ENCODE measurements at places on chromosomes 2 and 18.

- DNase-seq: no peak
Measured at GRCh38 chr2:207423886-207424285, 105.9 kb upstream of the CREB1 start.

DNA sequence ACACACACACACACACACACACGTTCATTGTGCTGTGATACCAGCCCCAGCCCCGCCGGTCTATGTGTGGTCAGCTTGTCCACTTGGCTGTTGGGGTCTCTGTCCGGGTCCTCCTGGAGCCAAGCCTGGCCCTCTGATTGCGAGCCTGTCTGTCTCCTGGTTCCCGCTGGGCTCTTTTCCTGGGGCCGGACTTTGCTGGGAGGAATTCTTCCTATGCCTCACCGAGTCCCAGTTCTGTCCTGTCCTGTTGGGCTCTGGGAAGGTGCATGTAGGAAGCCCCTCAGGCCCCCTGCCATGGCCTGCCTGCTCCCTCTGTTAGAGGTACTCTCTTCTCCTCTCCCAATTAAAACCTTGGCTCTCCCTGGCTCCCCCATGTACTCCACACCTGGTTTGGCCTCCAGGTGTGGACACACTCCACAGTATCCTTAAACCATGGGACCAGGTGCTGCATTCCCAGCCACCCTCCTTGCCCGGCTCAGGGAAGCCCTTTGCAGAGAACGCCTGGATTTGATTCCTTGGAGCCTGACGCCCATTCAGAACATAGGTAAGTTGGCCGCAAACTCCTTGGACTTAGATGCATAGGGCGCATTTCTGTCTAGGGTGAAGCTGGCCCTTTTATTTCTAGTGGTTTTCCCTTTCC lies 42.3 kb downstream of the CABLES1 start:
- DNase-seq: no peak

GRCh38 chr18:64919971-64920570 lies 771.2 kb upstream of the LINC00305 start:
- no peak for DNase-seq

DNA sequence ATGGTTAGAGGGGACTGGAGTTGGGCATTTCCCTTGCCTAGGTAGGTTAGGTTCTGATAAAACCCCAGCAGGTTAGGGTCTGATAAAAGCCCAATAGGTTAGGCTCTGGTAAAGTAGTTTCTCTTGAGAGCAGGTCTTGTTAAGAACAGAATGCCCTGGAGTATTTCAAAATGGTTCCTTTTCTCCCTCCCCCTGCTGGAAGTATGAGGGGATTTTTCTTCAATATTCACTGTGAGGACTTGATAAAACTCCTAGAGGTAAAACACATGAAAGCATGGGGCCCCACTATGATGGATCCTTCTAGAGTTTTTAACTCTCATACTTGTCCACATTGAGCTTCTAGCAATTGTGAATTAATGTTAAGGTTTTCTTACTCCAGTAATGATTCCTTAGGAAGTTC lies 27.6 kb downstream of the ANKAR start:
- no peak for DNase-seq

DNA sequence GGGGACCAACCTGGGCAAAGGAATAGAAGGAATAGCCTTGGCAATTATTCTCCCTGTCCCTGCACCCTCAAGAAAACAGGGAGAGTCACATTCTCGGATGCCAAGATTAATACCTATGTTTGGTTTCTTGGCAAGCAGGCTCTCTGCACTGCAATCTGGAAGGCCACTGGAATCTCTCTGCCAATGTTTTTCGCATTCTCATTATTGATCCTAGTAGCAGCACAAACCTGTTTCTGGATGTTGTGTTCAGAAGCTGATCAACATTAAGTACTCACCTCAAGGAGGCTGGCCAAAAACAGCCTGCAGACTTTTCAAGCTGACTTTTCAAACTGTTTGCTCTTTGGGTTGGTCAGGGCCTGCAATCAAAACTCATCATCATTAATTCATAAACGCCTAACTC lies 62.2 kb downstream of the CLHC1 start:
- no peak for DNase-seq

DNA sequence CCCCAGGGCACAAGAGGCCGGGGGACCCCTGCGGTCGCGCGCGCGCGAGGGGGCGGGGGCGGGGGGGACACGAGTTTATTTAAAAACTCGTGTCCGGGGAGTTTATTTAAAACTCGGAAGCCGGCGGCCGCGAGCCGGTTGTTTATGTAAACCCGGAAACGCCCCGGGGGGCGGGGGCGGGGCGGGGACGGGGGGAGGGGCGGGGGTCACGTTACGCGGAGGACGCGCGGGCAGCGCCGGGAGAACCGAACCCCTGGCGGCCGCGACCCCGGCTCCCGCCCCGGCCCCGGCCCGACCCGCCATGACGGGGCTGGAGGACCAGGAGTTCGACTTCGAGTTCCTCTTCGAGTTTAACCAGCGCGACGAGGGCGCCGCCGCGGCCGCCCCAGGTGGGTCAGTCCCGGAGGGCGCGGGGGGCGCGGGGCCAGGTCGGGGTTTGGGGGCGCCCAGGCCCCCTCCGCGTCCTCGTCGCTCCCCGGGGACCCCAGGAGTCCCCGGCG lies 4.4 kb downstream of the NFATC1 start:
- DNase-seq: no peak

DNA sequence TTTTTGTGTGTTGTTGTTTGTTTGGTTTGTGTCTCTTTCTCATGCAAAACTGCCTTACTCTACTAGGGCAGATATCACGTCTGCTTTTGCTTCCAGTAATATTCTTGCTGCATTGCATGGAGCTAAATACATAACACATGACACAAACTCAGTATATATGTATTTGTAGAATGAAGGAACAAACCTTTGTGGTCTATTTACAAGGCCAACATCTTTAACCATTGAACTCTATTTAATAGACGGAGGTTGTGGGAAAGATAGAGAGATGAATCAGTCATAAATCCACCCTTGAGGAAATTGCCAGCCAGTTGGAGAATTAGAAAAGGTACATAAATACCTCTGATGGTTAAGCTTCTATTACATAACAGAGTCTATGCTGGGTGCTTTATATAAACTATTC lies 26.0 kb upstream of the IL1RL1 start:
- DNase-seq: no peak

DNA sequence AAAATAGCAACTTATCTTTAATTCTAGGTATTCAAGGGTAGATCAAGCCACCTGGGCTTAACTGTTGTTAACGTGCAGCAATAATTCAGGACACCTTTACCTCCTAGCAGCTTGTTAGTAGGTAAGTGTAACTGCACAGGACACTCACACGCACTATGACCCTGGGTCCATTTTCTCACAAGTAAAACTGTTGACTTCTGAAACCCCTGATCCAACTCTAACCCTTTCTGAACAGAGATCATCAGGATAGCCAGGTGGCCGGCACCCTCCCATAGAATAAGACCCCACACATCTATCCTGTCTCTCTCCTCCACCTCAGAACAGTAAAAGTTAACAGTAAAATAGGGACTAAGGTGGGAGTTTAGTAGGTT lies 610 bp downstream of the SPC25 start:
- DNase-seq: no peak

DNA sequence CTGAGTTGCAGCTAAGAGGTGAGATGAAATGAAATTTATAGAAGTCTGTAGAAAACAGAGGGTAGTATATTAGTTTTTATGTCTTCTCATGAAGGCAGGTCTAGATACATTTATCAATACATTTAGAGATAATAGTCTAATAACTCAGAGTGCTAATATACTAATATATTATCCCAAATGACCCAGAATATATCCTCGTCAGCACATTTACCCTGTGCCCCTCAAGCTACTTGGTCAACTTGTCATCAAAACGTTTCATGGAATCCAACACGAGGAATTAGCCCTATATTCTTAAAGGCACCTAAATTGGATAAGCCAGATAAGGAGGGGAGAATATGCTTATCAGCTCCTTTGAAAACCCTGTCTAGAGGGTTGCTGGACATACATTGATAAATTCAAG lies 415.1 kb upstream of the LRRTM1 start:
- no peak for DNase-seq

- no peak for DNase-seq
Measured at GRCh38 chr2:1739961-1740715, 4.2 kb downstream of the PXDN start.

DNA sequence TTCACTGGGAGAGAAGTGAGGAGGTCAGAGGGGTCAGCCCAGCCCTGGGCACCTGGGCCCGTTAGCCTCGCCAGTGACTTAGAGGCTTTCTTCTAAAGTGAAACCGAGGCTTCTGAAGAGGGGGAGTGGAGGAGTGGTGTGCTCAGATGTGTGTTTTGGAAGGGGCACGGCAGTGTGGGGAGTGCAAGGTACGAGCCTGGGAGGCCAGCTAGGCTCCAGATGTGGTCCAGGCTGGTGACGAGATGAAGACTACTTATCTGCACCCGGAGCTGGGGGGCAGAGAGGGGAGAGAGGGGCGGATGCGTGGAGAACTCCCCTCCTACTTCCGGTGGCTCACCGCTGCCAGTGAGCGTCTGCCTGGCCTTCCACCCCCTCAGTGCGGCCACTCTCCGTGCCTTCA lies 371.3 kb upstream of the HS6ST1 start:
- no peak for DNase-seq

DNA sequence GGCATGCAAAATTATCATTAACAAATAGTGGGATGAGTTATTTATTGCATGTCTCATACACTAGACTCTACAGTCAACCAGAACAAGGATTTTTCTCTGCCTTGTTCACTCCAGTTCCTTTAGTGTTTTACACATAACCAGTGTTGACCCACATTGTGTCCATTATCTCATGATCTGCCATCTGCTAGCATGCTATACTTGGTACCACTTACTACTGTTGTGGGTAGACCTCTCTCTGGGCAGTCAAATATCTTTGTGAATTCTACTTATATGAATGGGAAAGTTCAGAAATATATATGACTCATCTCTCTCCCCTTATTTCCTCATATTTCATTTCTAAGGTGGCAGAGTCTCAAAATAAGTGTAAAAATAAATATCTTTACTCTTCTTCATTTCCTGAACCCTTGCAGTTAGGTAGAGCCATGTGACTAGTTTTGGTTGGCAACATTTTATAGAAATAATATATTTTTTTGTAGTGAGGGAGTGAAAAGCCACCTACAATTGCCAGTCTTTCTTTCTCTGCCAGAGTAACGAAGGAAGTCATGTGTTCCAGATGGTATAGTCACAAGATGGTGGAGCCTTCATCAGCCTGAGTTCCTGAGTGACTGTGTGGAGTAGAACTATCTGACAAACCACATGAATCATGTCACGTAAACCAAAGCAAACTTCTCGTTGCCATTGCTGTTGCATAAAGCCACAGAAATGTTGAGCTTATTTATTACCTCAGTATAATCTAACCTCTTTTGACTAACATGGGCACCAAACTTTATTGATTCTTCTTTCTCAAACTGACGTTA lies 704.0 kb downstream of the RNF144A start:
- no peak for DNase-seq

GRCh38 chr2:49123600-49123999 lies 30.7 kb downstream of the FSHR start:
- no peak for DNase-seq

- no peak for DNase-seq
Measured at GRCh38 chr18:61657066-61657732, 235.6 kb downstream of the RNF152 start.

DNA sequence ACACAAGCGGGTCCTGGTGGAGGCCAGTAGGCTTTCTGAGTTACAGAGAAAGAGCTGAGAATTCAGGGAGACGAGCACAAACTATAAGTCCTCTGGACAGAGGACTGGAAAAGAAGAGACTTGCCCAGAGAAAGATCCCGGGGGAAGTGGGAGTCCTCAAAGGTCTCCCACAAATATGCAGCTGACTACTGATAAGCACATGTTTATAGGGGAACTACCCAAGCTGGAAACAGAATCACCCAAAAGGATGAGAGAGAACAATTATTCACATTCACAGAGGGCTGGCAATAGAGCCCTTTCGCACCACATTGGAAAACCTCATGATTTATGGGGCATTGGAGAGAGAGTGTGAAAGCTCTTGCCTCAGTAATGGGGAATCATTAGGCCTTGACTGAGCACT lies 337.6 kb downstream of the IRS1 start:
- no peak for DNase-seq

DNA sequence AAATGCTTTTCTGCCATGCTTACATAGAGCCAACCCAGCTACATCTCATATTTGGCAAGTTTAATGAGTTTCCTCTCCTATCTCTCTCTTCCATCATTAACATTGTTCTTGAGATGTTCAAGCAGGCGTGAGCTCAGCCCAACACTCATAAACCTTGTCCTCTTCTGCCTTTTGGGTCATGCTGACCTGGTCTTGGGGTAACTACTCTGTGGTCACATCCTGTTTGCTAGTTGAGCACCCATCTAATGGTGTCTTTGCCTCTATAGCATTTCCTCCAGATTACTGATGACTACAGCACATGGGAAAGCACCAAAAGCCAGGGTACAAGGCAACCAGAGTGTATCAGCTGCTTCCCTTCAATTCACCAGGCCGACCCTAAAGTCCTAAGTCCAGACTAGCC lies 366.9 kb upstream of the HNRNPA3 start:
- DNase-seq: no peak

GRCh38 chr18:9861157-9861556 lies 24.6 kb upstream of the TXNDC2 start:
- no peak for DNase-seq

DNA sequence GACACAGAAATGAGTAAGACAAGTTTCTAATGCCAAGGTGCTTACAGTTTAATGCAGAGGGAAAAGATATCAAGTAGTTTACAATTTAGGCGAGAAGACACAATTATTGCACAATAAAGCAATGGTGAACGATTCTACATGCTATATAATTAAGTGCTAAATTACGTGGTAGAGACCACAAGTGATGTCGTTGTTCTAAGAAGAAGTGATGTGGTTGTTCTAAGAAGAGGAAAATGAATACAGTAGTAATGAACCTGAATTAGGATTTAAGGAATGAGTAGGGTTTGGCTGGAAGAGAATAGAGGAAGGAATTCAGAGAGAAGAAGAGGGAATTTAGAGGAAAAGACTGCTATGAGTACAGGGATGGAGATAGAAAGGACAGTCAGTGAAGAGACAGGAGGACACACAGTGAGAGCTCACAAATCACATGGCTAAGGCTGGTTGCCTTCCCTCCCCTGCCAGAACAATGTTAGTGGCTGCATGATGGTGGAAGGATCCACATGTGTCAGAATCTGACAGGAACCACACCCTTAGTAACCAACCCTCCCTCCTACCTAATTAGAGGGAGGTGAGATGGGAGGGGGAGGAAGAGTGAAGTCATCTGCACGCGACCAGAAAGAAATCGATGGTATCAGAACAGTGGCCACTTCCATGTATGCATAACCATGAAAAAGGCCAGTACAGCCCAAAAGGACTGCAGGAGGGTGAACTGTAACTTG lies 44.7 kb downstream of the M1AP start:
- no peak for DNase-seq

DNA sequence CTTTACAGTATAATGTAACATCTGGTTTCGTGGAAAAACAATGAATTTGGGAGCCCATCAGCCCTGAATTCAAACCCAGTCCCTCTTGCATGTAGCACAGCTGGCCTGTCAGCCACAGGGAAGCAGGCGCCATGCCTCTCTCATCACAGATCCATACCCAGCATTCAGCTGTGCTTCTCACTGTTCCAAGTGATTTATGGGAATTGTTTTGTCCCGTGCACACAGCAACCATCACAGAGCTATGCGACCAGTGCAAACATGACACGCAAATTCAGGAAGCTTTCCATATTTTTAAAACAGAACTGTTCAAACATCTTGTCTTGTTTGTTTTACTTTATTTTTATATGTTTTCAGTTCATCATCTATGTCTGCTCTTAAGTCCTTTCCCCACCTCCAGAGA lies 496.1 kb downstream of the EIPR1 start:
- no peak for DNase-seq

- DNase-seq: no peak
Measured at GRCh38 chr18:73717570-73717969, 430.1 kb downstream of the FBXO15 start.
